Brain pericyte (primary cell): ENCODE measurements at places on chromosomes 4 and X.

GRCh38 chr4:56052481-56052880 is 103.7 kb downstream of the CEP135 start:
- DNase-seq, result no peak

DNA sequence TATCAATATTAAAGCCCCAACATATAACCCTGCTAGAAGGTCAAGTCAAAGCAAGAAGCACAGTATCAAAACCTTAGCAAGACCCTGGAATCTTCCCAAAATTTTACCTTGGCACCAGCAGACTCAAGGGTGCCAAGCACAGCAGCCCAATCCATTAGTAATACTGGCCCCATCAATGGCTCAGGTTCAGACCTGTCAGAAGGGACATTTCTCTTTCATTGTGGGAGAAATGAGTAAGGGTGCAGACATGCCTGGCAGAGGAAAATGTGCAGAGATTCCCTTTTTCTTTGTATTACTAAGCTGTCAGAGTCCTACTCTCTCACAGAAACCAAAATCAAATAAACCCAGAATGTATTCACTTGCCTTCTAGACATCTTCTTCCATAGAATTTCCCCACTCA is 203.9 kb downstream of the EVC2 start:
- DNase-seq, result no peak

GRCh38 chrX:99603091-99603814 is 806.8 kb downstream of the PCDH19 start:
- DNase-seq, result no peak

- DNase-seq, result no peak
Measured at GRCh38 chr4:145195167-145195952, 15.0 kb upstream of the OTUD4 start.

- DNase-seq, result no peak
Measured at GRCh38 chr4:102575369-102576129, 74.4 kb downstream of the NFKB1 start.

GRCh38 chrX:31181377-31182000 is 109.6 kb upstream of the FTHL17 start:
- no peak for DNase-seq

DNA sequence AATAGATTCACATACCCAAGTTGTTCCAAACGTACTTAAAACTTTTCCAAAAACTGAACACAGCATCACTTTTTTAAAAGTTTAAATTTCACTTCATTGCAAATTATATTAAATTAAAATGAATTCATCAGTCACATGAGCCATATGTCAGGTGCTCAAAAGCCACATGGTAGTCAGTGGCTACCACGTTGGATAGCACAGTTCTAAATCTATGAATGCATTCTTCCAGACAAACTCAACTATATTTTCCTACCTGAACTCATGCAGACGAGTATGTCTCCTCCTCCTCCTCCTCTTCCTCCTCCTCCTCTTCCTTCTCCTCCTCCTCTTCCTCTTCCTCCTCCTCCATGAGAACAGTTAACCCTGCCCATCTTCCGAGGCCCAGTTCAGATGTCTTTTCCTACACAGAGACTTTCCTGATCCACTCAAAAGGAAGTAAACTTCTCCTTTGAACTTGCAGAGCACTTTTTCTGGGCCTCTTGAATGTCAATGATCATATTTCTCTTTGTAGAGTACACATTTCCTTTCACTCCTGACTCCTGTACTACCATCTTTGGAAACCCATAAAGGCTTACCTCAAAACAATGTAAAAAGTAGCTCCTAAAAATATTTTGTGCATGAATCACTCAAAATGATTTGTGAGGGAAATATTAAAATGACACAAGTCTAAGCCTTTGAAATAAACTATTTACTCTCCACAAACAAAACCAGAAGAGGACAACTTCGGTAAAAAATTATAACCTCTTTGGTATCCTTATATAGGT is 172.6 kb downstream of the AMELX start:
- DNase-seq, result no peak

DNA sequence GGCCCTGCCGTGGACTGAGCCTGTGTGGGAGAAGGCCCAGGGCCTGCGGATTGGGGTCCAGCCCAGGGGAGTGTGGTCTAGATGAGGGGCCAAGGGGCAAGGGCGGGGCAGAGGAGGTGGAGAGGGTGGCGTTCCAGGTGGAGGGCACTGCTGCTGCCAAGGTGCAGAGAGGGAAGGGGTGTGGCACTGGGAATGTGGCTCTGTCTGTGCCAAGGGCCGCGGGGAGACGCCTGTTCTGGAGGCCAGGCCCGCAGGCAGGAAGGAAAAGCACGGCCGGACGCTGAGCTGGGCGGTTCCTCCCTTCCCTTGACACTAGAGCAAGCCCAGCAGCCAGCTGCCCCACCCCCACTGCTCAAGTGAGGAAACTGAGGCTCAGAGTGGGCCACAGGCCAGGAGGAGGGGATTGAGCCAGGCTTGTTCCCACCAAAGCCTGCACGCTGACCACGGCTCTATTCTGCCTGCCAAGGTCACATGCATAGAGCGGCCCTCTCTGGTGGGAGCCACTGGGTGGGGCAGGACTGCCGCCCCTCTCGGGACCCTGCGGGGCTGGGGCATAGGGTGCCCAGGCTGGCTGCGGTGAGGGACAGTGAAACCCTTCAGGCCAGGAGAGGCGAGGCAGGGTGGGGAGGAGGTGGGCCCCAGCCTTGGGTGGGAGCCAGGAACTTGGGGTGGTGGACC is 13.0 kb downstream of the SH3BP2 start:
- no peak for DNase-seq

DNA sequence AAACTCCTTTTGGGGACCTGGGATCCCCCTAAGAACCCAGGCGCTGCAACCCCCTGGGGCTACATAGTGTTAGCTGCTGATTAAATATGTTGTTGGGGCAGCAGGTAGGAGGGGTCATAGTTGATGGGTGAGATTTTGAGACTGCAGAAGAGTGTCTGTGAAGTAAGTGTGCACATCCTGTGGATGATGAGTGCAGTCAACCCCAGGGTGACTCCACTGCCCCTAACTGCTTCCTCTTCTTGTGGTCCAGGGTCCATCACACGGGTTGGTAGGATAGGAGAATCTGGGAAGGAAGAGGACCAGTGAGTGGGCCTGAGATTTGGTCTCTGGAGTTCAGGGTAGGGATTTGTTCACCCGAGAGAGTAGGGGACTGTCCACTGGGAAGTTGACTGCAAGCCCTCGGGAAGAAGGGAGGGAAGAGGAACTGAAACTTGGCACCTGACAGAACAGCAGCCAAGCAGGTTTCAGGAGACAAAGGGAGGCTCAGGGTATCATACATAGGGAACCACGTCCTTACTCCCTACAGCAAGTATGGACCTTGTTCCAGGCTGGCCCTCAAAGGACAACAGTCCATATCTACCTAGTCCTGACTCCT is 8.5 kb downstream of the DLG3 start:
- no peak for DNase-seq

DNA sequence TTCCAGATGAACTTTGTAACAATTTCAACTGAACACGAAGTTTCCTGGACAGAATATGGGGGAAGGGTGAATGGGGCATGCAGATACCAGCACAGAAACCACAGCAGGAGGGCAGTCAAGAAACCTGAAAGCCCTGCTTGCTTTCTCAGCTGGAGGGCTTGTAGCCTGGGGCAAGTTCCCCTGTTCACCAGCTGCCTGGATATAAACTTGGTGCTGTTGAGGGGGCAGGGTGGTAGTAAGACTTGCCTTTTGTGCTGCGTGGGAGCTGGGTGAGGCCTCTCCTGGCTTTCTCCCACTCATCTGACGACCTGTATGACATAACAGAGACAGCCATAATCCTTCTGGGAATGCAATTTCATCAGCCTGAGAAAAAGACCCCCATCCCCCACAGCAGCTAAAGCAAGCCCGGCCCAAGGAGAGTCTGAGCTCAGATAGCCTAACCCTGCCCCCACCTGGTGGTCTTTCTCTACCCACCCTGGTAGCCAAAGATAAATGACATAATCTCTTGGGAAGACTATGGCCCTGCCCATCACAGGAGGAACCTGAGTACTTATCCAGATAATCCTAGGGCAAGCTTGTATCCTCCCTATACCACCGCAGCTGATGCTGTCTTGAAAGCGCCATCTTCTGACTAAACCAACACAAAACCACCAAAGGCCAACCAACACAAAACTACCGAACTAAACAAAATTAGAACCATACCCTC is 234.3 kb downstream of the LAS1L start:
- DNase-seq, result no peak

GRCh38 chr4:137668885-137669545 is 136.7 kb upstream of the PCDH18 start:
- DNase-seq, result no peak

- DNase-seq, result no peak
Measured at GRCh38 chr4:116702949-116703348, 382.4 kb downstream of the TRAM1L1 start.

DNA sequence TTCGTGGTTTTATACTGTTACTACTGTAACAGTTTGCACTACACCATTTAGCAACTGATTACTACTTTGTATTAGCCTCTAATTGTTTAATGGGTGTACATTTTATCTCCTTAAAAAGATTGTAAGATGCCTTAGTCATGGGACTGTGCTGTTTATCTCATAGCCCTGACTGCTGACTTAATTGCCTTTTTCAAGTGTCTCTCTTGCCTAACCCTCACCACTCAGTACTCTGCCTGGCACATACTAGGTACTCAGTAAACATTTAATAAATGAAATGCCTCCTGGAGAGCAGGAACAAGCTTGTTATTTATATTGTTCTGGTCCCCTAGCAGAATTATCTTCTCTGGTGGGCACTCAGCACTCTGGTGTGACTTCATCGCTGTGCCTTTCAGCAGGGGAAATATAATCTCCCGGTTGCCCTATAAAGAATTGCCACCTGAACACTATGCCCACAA is 1.7 kb upstream of the STIM2 start:
- no peak for DNase-seq

DNA sequence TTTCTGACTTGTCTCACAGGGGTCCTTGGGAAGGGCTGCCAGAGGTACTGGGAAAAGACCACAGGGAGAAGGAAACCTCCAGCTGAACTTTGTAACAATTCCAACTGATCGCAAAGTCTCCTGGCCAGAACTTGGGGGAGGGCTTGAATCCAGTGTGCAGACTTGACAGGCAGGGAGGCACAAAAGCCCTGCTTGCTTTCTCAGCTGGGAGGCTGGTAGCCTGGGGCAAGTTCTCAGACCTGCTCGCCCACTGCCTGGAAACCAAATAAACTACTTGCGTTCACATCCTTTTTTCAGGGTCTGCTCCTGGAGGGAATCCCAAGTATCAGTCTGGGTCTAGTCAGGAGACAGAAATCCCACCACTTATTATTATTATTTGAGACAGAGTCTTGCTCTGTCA is 48.0 kb upstream of the CASK start:
- DNase-seq, result no peak

DNA sequence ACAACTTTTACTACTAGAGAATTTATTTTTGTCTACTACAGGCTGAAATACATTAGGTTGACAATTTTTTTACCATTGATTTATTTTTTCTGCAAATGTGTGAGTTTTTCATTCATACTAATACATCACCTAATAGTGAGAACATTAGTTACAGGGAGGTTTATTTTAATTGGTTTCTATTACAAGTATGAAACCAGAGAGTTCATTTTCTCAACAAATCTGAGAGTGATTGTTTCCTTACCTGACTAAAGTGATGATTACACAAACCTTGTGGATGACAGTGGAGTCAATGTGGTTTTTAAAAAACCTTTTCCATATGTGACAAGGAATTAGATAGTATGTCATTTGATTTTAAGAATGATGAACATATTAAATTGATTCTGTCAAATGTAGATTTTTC is 227.4 kb downstream of the PALLD start:
- DNase-seq, result no peak
